Activated naive CD8-positive, alpha-beta T cell treated with anti-CD3 and anti-CD28 coated beads for 36 hours (primary cell): ENCODE measurements at places on chromosomes 5 and 9.

GRCh38 chr5:163695830-163696578, 190.6 kb downstream of the MAT2B start:
- DNase-seq, result peak; percentile 1

- no peak for DNase-seq
Measured at GRCh38 chr9:85554349-85554748, 187.4 kb downstream of the AGTPBP1 start.

DNA sequence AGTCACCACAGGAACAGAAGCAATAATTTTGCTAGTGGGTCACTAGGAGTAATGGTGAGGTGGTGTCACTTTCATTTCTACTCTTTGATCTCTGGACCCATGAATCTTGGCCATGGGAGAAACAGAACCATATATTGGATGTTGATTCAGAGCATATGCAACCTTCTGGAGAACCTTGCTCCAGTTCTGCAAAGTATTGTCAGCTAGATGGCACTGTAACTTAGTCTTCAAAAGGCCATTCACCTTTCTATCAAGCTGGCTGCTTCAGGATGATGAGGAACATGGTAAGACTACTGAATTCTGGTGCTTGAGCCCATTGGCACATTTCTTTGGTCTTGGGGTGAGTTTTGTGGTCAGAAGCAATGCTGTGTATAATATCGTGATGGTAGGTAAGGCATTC, 129.1 kb upstream of the FBN2 start:
- DNase-seq, result no peak

DNA sequence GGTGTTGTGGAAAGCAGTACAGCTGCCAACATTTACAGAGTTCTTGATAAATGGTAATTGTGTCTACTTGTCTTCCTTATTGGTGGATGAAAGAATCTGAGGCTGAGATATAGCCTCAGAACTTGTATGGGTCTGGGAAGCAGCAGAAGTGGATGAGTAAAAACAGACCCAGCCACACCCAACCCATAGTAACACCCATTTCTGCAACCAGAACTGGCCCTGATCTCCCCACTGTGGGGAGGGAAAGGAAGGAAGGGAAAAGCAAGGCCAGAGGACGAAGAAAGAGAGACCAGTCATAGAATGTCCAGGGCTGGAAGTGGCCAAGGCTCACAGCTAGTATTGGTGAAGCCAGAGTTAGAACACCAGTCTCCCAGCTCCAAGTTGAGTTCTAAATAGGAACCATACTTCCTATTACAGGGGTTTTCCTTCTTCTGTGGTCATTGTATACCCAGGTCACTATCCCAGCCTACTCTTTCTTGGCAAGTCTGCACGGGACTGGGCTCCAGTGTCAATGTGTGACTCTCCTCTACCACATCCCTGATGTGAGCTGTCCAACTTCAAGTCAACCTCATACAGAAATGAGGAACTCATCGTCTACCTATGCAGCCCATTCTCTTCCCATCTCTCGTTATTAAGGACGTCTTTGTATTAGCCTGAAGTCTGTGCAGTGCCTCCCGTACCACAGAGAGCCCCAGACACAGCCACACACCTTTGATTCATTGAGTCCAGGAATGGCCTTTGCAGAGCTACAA, 35.9 kb downstream of the ITK start:
- no peak for DNase-seq

GRCh38 chr5:20286512-20286911, 298.5 kb upstream of the CDH18 start:
- no peak for DNase-seq

GRCh38 chr9:4065054-4065453, 234.8 kb downstream of the GLIS3 start:
- no peak for DNase-seq

GRCh38 chr9:23162789-23163188, 663.3 kb downstream of the ELAVL2 start:
- DNase-seq, result no peak

- DNase-seq, result no peak
Measured at GRCh38 chr5:30099634-30100033, 1093.9 kb upstream of the CDH6 start.

- no peak for DNase-seq
Measured at GRCh38 chr5:34625246-34625645, 30.9 kb upstream of the RAI14 start.

GRCh38 chr5:6655432-6655831, 22.2 kb downstream of the SRD5A1 start:
- no peak for DNase-seq

DNA sequence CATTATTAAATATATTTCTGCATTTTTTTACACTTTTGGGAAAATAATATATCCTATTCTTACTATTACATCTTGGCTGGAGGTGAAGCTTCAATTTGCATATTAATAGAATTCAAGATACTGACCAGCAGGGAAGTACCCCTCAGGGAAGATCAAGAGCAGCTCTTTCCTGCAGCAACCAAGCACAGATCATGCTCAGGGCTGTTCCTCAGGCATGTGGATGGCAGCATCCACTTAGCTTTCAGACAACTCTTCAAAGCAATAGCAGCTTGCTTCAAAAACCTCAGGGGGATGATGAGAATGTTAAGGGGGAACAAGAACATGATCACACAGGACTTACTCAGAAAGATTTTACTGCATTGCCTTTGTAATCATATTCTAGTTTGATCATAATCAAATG, 731.8 kb downstream of the SEMA5A start:
- no peak for DNase-seq

- no peak for DNase-seq
Measured at GRCh38 chr9:113468716-113469448, 5.4 kb downstream of the RGS3 start.

DNA sequence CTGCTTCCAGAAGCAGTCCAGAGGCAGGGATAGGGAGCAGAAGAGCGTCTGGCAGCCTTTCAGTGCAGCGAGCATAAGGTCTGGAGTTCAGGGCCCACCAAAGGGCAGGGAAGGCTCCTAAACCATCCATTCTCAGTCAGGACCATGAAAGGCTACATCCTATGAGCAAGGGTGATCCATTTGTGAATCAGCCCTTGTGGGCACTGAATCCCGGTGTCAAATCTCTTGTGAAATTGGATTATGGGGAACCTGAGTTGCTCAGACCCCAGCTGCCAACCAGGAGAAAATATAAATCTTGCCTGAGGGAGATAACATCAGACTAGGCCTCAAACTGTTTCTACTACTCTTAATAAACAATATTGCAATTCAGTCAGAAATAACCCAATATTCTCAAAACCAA, 204.4 kb downstream of the SYK start:
- no peak for DNase-seq

DNA sequence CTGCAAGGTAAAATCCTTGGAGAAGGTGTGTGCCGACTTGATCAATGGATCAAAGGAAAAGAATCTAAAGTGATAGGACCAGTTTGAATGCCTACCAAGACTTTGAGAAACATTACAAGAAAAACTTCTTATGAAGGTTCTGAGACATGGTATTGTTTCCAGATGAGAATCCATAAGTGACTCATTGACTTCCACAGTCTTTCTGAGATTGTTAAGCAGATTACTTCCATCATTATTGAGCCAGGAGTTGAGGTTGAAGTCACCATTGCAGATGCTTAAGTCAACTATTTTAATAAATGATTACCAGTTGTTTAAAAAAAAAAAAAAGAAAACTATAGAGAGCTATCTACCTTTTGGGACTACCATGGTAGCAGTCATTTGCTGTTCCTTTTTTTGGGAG, 7.0 kb downstream of the LNPEP start:
- no peak for DNase-seq

GRCh38 chr5:6722015-6722414, 8.8 kb downstream of the TENT4A start:
- DNase-seq, result no peak

GRCh38 chr5:112121258-112121657, 297.8 kb downstream of the EPB41L4A start:
- no peak for DNase-seq

- DNase-seq, result no peak
Measured at GRCh38 chr5:53011233-53011632, 22.1 kb downstream of the ITGA2 start.

DNA sequence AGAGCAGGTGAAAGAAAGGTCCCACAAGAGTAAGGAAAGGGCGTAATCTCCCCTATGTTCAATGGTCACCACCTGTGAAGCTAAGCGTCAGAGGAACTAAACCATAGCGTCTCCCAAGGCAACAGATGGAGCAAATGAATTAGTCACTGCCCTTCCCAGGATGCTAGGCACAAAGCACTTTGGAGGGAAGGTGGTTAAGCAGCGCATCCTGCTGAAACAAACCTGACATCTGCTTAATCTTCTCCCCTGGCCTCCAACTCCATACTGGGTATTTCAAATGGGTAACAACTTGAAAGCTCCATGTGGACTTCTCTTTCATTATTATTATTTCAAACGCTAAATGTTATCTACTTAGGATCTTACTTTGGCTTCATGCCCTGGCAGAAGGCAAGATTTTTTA, 227.3 kb downstream of the MLLT3 start:
- no peak for DNase-seq

DNA sequence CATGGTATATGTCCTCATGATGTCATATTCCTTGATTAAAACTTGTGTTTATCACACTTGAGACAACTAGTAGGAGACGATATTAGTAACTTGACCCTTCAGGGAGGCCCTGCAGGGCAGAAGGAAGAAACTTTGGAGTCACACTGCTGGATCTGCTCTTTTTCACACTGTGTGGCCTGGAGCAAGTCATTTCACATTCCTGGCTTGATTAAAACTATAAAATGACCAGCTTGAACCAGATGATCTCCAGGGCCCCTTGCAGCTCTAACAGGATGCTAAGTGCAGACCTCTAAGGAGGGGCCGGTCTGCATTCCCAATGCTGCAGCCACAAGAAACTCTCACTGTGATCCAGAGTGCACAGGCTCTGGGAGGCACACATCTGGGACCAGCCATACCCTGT, 146.4 kb upstream of the ZNF366 start:
- no peak for DNase-seq

DNA sequence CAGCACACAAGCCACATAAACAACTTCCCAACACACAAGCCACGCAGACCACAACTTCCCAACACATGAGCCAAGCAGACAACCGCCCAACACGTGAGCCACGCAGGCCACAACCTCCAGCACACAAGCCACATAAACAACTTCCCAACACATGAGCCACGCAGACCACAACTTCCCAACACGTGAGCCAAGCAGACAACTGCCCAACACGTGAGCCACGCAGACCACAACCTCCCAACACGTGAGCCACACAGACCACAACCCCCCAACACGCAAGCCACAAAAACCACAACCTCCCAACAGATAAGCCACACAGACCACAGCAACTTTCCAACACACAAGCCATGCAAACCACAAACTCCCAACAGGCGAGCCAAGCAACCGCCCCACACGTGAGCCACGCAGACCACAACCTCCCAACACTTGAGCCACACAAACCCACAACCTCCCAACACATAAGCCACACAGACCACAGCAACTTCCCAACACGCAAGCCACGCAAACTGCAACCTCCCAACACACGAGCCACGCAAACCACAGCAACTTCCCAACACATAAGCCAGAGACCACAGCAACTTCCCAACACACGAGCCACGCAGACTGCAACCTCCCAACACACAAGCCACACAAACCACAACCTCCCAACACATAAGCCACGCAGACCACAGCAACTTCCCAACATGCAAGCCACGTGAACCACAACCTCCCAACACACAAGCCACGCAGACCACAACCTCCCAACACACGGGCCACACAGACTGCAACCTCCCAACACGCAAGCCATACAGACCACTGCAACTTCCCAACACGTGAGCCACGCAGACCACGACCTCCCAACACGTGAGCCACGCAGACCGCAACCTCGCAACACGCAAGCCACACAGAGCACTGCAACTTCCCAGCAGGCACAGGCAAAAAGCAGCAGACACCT, 10.1 kb downstream of the BRD9 start:
- DNase-seq, result no peak

DNA sequence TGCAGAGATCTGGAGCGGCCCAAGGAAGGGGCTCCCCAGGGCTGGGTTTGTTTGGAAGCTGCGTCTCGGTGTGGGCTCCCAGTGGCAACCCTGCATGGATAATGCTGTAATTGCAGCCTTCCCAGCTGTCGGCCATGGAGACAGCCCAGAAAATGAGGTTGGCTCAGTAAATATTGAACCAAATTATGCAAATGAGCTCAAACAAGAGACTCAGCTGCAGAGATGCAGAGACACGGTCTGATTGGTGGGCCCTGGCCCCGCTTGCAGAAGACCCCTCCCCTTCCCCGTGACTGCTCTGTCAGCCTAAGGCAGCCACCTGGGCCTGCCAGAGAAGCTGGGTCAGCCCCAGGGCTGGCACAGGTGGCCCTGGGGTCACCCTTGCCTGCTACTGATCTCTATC, 75.9 kb downstream of the RAD23B start:
- DNase-seq, result no peak

GRCh38 chr5:39255406-39255805, 36.0 kb upstream of the FYB1 start:
- DNase-seq, result no peak

DNA sequence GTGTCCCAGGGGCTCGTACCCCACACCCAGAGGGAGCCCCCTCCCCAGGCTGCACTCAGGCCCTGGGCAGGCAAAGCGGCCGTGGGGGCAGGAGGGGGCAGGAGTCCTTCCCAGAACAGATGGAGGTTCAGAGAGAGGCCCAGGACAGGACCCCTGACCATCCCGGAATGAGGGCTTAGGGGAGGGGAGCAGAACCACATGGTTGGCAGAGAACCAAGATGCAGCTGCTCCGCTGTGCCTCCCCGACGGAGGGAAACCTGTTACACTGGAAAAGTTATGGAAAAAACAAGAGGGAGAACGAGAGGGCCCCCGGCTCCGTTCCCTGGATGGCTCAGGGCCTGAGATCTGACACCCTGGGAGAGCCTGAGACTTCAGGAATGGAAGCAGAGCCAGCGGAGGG, 22.7 kb downstream of the SLC12A7 start:
- DNase-seq, result no peak

GRCh38 chr9:113634596-113635515, 171.3 kb downstream of the RGS3 start:
- no peak for DNase-seq

GRCh38 chr9:93057042-93057702, 1.3 kb upstream of the SUSD3 start:
- no peak for DNase-seq

GRCh38 chr5:143134269-143134668, 269.2 kb downstream of the NR3C1 start:
- no peak for DNase-seq

DNA sequence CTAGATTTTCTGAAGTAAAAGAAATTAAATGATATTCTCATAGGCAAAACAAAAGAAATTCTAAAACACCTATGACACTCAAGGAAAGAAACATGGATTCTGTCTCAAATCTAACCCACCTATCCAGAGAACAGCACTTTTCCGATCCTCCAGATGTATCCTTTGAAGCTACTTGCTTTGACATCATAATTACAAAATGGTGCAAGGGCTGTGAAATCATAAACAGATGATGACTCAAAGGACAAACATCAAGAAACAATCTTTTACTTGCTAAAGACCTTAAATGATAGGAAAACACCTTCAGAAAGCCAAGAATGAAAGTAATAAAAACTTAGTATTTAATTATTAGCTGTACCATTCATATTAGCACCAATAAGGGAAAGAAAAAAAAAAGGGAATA, 202.6 kb downstream of the DENND1A start:
- no peak for DNase-seq
